ENCODE measurements at places on chromosomes 16 and 17. TPM values are rescaled to one million over a fixed set of nuclear protein-coding genes. Genes with fewer than 3 reads are reported as not detected.

TTLL6 gene
- 0.78 TPM for total RNA-seq

B4GALNT2 gene
- 1.3 TPM for total RNA-seq

CA7 gene
- total RNA-seq, result not detected

DNA sequence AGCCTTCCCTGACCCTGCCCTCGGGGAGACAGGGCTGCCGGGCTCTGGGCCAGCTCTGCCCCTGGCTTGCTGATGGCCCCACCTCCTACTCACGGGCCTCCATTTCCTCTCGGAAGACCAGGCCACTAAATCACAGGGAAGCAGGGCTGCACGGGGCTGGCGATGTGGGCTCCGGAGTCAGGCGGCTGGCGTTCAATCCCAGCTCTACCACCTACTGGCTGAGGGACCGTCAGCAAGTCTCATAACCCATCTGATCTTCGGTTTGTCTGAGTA lies 113.4 kb downstream of the AMFR start:
- DNase-seq, result no peak

DNA sequence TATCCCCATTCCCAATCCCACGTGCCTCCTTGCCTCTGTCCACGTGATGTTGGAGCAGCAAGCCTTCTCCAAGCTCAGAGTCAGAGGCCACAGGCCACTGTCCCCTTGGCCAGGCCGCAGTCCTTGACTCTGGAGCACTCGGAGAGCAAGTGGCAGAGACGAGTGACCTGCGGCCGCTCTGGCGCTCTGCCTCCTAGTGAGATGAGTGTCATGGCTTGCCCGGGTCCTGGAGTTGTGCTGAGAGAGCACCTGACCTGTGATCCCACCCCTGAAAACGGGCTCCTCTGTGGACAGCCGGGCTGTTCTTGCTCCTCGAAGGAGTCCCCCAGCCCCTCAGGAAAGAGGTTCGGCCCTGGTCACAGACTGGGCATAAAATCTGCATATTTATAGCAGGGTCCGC lies 10.0 kb upstream of the FASN start:
- DNase-seq, result no peak

DNA sequence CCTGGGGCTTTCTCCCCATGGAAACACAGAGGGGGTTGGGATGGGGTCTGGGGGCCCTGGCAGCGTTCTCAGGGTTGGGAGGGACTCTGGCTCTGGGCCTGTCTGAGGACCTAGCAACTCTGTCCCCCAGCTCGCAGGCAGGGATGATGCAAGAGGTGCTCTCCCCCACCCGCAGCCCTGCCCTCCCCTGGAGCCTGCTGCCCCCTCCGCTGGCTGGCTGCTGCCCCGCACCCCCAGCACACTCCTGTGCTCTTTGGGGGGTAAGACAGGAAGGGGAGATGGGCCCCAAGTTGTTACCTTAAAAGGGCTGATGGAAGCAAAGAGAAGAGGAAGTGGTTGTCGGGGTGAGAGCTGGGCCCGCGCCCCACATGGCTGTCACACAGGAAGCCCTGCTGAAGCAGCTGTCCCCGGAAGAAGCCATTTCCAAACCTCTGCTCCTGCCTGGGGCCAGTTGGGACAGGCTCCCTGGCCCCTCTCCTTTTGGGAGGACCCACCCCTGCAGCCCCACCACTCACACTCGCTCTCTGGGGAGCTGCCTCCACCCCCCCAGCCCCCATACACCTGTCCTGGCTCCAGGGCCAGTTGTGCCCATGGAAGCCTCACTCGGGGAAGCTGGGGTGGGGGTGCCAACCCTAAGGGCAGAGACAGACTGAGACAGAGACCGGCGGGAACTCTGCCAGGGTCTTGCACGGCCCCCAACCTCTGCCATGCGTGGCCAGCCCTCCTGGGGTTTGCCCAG lies 2.5 kb downstream of the CORO1A start:
- no peak for DNase-seq

GRCh38 chr16:56872863-56873391 lies 7.9 kb downstream of the SLC12A3 start:
- DNase-seq, result no peak

DNA sequence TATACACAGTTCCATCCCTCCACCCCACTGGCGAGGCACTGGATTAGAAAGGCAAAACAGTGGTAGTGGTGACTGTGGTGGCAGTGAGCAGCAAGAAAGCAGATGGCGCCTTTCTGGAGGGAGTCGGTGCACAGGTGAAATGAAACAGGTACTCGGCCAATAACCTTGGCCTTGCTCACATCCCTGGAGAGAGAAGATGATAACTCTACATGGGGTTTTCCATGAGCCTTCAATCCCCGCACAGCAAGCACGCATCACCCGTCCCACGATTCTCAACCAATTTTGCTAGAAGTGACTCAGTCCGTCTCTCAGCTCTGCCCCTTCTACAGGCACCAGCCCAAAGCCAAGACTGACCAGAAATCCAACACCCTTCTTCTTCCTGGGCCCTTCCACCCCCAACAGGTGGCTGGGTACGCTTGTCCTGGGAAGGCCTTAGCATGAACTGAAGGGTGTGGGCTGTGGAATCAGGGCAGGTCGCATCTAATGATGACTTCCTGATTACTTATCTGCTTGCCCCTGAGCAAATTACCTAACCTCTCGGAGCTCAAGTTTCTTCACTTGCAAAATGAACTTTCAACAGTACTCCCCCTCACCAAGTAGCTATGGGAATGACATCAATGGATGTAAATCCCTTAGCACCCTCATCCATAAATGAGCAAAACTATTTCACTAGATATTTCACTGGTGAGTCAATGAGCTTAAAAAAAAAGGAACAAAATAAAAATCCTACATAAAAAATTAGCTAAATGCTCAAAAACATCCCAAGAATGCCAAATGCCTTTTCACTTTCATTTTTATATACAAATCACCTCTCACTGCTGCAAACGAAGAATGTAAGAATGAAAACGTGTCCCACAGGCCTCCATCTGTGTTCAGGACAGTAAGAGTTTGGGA lies 18.0 kb downstream of the XPO6 start:
- no peak for DNase-seq

GRCh38 chr17:61834610-61835009 lies 28.7 kb downstream of the BRIP1 start:
- no peak for DNase-seq

- DNase-seq, result peak; percentile 90
These were observed 107.1 kb downstream of the AMFR start for GRCh38 chr16:56317998-56318826.

DNA sequence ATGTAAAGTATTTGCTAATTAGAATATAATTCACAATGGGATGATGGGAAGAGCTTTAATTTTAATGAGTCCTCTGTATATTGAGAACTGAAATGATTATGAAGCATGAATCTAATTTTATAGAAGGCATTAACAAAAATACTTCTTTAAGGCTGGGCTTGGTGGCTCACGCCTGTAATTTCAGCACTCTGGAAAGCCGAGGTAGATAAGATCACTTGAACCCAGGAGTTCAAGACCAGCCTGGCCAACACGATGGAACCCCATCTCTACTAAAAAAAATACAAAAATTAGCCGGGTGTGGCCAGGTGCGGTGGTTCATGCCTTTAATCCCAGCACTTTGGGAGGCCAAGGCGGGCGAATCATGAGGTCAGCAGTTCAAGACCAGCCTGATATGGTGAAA lies 12.0 kb downstream of the CDK12 start:
- DNase-seq, result no peak

Data from Calu3 (cell line).